ENCODE measurements at places on chromosomes 4 and X.

DNA sequence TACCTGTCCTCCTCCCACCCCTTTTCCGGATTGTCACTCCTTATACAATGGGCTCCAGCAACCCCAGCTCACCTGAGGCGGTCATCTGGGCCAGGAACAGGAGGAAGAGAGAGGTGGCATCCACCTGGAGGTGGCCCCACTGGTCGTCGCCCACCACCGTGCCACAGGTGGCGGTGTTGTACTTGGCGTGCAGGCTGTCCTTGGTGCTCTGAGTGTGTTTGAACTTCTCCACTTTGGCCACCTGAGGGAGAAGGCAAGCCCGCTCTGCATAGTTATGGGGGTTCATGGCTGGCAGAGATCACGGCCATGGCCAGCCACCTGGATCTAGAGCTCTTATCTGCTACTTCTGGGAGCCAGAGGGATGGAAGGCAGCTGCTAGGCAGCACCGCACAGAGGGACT, 32.9 kb downstream of the PHKA2 start:
- DNase-seq, result no peak

- DNase-seq, result no peak
Measured at GRCh38 chr4:4521731-4522130, 20.1 kb downstream of the STX18 start.

- DNase-seq, result no peak
Measured at GRCh38 chr4:89298788-89299152, 8.8 kb downstream of the GPRIN3 start.

DNA sequence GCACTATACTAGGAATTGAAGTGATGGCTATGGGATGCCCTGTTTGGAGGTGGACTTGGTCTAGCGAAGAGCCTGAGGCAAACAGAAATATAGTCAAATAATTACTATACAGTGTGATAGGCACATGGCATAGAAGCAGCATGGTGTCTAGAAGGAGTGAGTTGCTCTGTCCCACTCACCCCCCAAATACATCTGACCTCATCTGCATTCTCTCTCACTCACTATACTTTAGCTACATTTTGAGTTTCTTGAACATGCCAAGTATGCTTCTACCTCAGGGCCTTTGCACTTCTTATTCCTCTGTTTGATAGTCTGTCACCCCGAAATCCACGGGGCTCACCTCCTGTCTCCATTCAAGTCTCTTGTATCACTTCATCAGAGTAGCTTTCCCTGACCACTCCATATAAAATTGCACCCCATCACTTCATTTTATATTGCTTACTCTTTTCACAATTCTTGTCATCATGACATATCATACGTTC, 2.6 kb upstream of the FIP1L1 start:
- DNase-seq, result no peak

DNA sequence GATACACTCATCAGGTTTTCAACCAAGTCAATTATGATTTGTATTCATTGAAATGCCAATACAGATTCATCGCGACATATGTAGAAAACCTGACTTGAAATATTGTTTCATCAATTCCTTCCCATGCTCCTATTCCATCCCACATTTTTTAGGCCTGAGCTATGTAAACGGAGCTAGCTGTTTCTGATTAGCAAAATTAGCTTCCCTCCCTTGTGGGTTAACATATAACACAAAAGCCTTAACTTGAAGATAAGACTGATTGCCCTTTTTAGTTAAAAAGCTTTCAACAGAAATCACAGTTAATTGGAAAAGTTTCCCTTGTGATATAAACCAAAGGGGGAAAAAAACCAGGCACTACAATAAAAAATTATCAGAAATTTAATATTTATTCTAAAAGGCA, 32.8 kb upstream of the DCLK2 start:
- DNase-seq, result no peak

GRCh38 chrX:24241822-24242648, 71.8 kb downstream of the SUPT20HL2 start:
- DNase-seq, result no peak

DNA sequence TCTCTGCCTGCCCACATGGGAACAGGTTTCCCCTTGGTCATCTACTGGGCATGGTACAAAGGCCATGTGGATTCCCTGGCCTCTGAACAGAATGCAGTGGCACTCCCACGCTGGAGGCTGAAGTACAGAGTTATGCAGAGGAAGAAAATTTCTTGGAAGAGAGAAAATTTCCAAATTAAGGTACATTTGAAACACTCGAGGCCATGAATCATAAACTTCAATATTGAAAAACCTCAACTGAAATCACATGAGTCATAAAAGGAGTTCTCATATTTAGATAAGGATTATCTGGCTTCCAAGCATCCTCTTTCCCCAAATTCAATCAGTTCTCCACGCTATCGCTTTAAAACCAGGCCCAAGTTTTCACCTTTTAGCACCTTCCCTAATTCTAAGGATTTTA, 28.1 kb upstream of the TXK start:
- no peak for DNase-seq

GRCh38 chr4:8272472-8273428, 3.2 kb downstream of the HTRA3 start:
- no peak for DNase-seq

- DNase-seq, result no peak
Measured at GRCh38 chr4:39947417-39947816, 30.3 kb downstream of the PDS5A start.

GRCh38 chrX:48513670-48514069, 4.9 kb downstream of the PORCN start:
- no peak for DNase-seq

- no peak for DNase-seq
Measured at GRCh38 chr4:166682200-166682599, 552.1 kb downstream of the SPOCK3 start.

DNA sequence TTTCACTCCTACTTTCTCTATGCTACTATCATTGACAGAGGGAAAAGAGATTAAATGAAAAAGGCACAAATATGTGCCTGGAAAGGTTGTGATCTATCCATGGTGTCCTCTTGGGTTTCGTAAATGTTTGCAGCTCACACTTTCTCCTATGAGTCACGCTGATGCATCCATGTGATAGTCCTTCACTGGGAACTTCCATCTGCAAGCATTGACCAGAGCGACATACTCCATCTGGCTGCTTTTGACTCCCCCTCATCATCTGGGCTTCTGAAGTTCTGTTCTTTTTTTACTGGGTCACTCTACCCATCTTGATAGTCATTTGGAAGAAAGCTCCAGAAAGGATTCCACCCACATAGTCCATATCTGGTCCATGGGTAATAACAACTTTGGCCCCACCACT, 84.7 kb upstream of the NDST3 start:
- no peak for DNase-seq

DNA sequence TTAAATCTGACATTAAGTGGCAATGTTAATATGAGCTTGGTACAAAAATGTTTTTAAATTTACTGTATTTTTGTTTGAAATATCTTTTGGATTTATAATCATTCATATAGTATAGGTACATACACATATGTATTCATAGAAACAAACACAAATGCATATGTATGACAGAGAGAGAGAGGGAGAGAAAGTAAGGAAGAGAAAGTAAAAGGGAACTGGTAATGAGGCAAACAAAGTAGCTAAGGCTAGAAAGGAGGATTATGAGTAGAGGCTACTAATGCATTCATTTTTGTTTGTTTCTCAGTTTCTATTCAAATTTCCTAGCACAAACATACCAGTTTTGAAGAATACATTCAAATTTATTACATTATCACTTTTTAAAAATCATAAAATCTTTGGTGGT, 132.4 kb downstream of the GLRA3 start:
- no peak for DNase-seq

DNA sequence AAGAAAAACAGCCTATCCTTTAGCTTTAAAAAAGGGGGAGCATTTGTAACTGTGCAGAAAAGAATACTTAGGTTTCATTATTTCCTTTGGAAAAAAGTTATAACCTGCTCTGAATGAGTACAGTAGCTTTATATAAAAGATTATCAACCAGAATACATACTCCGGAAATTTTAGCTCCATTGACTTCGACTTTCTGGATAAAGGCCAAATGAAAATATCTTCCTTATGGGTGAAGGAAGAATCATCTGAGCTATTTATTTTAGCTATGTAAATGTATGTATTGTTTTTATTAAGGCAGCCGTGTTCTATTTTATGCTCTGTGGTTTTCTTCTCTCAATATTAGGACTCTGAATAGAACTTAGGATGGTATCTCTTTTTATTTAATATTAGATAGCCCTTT, 69.0 kb upstream of the ETNPPL start:
- DNase-seq, result no peak

- DNase-seq, result no peak
Measured at GRCh38 chr4:121330180-121330665, 50.6 kb downstream of the QRFPR start.

Measured in CD4-positive, alpha-beta T cell treated with Interleukin-15 for 1 hour (primary cell).